ENCODE measurements at places on chromosomes 13 and 19.

GRCh38 chr19:17957885-17958284, 9.0 kb upstream of the KCNN1 start:
- no peak for DNase-seq

DNA sequence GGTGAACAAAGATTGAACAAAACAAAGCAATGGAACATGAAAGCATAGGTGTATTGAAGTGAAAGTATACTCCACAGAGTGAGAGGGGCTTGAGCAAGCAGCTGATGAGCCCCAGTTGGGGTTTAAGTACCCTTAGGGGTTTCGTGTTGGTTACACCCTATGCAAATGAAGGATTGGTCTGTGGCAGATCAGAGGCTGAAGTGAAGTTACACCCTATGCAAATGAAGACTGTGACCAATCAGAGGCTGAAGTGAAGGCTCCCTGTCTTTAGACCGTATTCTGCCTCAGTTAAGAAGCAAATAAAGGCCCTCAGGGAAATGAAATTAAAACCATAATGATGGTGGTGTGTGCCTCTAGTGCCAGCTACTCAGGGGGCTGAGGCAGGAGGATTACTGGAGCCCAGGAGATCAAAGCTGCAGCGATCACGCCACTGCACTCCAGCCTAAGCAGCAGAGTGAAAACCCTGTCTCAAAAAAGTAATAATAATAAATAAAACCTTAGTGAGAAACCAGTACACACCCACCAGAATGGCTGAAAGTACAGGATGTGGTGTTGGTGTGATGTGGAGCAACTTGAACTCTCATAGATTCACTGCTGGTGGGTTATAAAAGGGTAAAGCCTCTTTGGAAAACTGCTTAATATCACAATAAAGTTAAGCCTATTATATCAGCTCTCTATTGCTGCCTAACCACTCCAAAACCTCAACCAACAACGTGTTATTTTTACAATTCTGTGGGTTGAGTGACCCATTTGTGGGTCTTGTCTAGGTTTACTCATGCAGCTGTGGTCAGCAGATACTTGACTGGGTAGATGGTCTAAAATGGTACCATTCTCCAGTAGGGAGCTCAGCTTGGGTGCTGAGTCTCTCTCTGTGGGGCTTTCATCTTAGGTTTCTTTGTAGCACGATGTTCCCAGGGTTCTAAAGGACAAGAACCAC, 12.8 kb upstream of the UPF3A start:
- DNase-seq: no peak

- peak; percentile 65 for DNase-seq
Measured at GRCh38 chr13:48222358-48223301, 10.4 kb upstream of the ITM2B start.

GRCh38 chr19:4139614-4140236, 13.7 kb upstream of the CREB3L3 start:
- DNase-seq: peak; percentile 71

- no peak for DNase-seq
Measured at GRCh38 chr13:113730258-113730691, 28.8 kb upstream of the TMEM255B start.

DNA sequence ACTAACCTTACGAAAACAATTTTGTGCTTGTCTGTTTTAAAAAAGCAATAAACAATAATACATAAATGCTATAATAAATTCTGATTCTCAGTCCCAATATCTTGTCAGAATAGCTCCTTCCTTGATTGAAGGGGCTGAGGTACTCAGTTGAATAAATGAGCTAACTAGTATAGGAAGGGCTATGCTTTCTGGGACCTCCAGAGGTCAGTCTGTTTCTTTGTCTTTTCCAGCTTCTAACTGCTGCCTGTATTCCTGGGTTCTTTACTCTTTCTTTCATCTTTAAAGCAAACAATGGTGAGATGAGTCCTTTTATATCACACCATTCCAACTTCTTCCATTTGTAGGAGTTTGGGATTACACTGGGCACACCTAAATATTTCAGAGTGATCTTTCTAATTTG, 1297.0 kb upstream of the ATXN8OS start:
- no peak for DNase-seq

- DNase-seq: no peak
Measured at GRCh38 chr13:86633346-86633745, 834.1 kb upstream of the SLITRK6 start.

- DNase-seq: no peak
Measured at GRCh38 chr19:5156231-5156986, 184.2 kb downstream of the PTPRS start.

DNA sequence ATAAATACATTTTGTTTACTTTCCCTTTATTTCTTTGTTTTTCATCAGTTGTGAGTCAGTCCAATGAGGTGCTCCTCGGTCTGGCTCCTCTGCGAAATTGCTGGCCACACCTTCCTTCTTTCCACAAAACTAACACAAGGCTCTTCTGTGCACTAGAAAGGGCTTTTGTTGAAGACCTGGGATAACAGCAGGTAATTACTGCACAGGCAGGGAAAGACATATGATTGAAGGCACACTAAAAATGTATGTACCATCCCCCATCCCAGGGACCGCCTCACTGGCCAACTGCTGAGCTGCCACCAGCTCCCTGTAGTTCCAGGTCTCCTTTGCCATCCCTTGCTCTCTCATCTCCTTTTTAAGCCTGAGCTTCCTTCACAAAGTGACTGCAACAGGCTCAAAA, 180.5 kb downstream of the EFNB2 start:
- DNase-seq: no peak

GRCh38 chr13:76929320-76929719, 19.0 kb upstream of the ACOD1 start:
- no peak for DNase-seq

- DNase-seq: no peak
Measured at GRCh38 chr13:58397596-58398387, 766.2 kb downstream of the PCDH17 start.

GRCh38 chr19:46813839-46814358, 25.5 kb upstream of the SLC1A5 start:
- DNase-seq: peak; percentile 81

DNA sequence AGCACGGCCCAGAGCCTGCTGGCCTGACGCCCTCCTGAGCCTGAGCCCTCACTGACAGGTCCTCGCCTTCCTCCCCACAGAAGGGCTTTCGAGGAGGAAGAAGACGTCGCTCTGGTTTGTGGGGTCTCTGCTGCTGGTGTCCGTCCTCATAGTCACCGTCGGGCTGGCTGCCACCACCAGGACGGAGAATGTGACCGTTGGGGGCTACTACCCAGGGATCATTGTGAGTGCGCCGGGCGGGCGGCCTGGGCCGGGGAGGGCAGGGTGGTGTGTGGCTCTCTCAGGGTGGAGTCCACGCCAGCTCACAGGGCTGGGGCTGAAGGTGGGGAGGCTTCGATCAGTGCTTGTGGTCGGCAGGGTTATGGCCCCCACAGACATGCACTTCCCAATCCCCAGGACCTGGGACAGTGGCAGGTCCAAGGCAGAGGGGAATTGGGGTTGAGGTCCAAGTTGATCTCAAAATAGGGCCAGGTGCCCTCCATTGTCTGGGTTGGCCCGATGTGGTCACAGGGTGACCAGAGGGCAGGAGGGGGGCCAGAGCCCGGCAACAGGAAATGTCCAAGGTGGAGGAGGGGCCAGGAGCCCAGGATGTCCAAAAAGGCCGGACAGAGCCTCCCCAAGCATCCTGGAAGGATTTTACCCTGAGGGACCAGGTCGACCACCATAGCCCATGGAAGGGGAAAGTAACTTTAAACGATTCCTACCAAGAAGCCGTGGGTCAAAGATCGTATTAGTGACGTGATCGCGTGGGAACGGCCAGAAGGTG, 7.2 kb downstream of the TMEM255B start:
- DNase-seq: no peak

GRCh38 chr19:42629191-42629590, 34.5 kb upstream of the CEACAM8 start:
- no peak for DNase-seq

GRCh38 chr13:53143757-53144339, 115.2 kb downstream of the OLFM4 start:
- DNase-seq: no peak

GRCh38 chr13:25727810-25728209, 324.0 kb downstream of the SHISA2 start:
- DNase-seq: no peak

DNA sequence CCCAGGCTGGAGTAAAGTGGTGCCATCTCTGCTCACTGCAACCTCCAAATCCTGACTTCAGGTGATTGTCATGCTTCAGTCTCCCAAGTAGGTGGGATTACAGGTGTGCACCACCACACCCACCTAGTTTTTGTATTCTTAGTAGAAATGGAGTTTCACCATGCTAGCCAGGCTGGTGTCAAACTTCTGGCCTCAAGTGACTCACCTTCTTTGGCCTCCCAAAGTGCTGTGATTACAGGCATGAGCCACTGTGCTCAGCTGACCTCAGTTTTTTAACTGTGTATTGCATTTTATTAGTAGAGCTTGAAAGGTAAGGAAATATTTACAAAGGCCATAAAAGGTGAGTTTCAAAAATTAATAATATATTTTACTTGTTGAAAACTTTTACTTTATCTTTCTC, 2.3 kb downstream of the ZNF726 start:
- no peak for DNase-seq

DNA sequence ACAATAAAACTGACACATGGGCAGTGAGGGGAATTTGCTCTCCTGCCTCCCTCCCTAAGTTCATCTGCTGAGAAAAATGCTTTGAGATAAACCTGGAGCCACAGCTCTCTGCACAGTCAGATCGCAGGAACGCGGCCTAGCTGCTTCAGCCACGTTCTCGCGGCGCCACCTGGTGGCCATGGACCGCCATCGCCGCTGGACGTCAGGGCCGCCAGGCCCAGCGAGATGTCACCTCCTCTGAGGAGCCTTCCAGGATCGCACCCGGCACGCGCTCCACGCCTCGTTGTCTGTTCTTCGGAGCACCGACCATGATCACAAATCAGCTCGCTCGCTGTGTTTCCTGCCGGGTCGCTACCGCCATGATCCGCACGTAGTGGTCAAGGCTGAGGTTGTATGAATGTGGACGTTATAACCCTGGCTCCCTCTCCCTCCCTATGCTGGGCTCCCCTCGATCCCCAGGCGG, 20.6 kb upstream of the USP29 start:
- peak; percentile 28 for DNase-seq

- DNase-seq: no peak
Measured at GRCh38 chr13:63842102-63842501, 2426.5 kb upstream of the PCDH20 start.

DNA sequence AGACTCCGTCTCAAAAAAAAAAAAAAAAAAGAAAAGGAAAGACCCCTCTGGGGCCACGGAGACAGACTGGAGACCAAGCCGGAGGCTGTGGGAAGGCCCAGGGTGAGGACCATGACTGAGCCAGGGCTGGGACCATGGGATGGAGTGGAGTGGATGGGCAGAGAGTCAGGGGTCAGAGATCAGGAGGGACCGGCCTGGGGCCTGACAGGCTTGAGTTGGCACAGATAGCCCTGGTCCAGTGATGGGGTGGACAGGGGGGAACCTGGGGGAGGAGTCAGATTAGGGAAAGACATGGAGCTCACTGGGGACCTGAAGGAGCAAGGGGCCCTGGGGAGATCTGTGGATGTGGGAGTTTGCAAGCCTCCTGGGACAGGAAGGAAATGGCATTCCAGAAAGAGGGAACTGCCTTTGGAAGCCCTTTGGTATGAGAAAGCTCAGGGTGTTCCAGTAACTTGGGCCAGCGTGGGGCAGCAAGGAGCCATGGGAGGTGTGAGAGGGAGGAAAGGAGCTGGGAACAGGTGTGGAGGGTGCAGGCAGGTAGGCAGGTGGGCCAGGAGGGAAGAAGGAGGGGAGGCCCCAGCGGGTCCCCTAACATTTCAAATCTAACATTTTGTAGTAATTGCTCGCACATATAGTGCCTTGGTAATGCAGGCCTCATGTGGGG, 6.3 kb upstream of the RPL13A start:
- no peak for DNase-seq

DNA sequence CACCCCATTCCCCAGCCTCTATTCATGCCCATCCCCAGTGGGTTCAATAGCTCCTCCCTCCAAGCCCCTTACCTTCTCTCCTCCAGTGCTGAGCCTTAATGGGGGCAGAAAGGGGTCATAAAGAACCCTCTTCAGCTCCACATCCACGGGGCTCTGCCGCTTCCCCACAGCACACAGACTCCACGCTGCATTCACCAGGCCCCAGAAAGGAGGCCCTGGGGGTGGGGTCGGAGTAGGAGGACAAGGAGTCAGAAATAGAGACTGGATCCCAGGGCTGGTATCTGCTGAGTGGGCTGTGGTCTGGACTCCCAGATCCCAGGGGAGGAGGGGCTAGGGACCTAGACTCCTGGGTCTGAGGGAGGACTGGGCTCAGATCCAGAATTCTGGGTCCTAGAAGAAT, 1.6 kb downstream of the CA11 start:
- DNase-seq: no peak

- no peak for DNase-seq
Measured at GRCh38 chr19:23823952-23824389, 65.3 kb upstream of the ZNF681 start.

DNA sequence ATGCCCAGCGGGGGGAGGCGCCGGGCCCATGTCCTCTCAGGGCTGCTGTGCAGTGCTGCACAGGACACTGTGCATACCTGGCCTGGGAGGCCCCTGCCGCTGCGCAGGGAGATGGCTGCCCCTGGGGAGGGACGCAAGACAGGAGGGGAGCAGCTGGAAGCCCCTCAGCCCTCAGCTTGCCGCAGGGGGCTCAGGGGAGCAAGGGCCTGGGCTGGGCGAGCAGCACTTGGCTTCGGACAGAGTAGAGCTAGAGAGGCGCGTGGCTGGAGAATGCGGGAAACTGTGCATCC, 10.9 kb downstream of the CHERP start:
- no peak for DNase-seq

DNA sequence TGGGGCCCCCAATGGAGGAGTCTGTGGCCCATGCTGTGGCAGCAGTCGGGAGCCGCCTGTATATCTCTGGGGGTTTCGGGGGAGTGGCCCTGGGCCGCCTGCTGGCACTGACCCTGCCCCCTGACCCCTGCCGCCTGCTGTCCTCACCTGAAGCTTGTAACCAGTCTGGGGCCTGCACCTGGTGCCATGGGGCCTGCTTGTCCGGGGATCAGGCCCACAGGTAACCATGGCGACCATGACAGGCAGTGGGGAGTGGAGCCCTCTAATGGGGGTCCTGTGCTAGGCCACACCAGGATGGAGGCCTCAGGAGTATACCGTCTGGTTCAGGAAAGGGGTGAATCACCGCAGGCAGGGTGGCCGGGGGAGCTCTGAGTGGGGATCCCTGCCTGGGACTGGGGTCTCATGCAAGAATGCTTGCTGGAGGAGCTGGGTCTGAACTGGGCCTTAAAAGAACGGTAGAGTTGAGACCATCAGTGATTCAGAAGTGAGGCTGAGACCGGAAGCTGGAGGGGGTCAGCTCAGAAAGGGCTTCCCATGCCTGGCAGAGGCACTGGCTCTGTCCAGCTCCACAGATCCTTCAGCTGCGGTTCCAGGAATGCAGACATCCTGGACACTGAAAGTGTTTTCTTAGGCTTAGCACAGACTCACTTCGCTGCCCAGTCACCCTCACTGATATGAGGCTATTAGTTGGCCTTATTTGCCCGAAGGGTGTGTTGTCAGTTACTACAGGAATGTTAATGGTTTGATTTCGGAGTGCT, 29.1 kb downstream of the CNFN start:
- no peak for DNase-seq

GRCh38 chr19:29560313-29561075, 34.7 kb downstream of the VSTM2B start:
- DNase-seq: no peak

Data from tibial nerve (tissue), 4 donors.